ENCODE measurements at places on chromosomes 7 and 10.

DNA sequence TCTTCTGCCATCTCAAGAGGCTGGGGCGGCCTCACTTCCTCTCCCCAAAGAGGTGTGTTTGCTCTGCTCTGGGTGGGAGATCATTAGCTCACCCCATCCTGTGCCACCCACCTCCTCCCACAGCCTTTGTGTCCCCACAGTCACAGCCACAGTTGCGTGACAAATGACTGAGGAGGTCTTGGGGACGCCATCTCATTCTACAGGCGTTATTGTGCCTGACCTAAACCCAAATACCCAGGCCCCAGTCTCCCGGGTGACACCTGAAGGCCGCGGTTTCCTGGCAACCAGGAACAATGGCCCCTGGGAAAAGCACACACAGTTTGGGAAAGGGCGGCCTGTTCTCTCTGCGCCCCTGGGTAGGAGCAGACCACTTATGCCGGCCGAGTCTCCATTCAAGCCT lies 51.6 kb downstream of the SLIT1 start:
- ATAC-seq = no peak

GRCh38 chr7:22427855-22428254 lies 70.9 kb upstream of the RAPGEF5 start:
- no peak for ATAC-seq

DNA sequence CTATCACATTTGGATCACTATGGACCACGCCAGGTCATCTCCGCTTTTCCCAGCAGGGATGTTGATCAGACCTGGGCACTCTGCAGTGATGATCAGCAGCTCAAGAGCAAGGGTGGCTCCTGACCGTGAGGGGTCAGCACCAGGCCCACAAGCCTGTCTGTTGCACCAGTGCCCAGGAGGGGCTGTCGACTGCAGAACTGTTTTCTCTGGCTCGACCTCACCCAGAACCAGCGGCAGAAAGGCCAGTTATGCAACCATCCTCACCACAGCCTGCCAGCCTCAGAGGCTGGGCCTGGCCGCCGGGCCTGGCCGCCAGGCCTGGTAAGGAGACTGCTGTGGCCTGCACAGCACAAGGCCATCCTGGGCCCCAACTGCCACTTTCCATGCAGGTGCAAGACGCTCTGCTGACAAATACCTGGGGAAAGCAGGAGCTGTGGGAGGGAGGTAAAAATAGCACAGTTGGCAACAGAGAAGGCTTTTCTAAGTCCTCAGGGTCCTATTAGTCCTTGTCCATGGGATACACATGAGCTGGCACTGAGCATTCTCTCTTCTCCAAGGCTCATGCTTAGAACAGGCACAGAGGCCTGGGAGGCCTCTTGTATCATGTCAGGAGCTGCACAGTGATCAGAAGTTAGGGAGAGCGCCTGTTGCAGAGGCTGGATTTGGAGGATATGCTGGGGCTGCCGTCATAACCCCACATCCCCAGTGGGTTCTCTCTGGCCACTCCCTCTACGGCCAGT lies 17.5 kb downstream of the KCNMA1 start:
- peak; percentile 21 for ATAC-seq

GRCh38 chr7:40608321-40609075 lies 473.7 kb downstream of the SUGCT start:
- no peak for ATAC-seq

DNA sequence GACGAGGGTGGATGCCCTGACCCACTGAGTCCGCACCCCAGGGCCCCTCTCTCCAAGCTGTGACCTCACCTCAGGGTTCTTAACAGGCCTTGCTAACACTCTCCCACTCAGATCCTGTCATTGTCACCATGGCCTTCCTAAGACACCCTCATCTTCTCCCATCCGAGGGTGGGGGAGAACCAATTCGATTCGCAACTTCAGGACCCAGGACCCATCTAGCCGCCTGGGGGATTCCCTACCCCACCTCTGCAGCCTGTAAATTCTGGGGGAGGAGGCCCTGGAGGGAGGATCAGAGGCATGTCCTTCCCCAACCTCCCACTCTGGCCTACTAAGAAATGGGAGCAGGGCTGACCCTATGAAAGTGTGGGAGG lies 17.4 kb downstream of the TRIM8 start:
- ATAC-seq = peak; percentile 19

DNA sequence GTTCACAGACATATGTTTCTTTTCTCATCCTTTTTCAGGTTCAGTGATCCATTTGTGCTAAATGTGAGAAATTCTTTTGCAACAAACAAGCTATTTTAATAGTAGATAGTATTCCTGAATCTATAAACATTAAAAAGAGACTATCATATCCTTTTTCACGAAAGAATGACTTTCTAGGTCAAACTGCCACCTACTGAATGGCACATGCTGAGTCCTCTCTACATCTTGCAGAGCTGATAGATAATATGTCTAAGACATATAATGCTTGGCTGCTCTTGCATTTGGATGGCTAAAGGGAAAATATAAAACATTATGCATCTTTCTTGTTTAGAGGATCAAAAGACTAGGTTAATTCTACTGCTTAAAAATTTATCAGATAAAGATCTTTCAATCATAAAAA lies 114.1 kb upstream of the SLC26A5 start:
- no peak for ATAC-seq

GRCh38 chr7:124480821-124481290 lies 284.7 kb downstream of the GPR37 start:
- ATAC-seq = no peak

DNA sequence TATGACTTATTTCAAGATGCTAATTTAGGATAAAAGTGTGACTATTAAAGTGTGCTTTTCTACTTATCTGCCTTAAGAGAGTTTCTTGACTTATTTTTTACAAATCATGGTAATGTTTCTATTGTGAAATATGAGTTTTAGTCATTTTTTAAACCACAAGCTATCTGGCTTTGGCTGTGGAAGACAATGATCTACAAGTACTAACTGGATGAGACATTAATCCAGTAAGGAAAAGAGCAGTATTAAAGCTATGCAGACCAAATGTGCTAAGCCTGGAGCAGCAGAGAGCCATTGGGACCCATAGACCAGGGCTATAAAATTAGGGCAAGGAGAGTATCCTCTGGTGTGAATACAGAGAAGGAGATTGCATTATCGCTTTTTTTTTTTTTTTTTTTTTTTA lies 92.4 kb downstream of the SEMA3A start:
- no peak for ATAC-seq

DNA sequence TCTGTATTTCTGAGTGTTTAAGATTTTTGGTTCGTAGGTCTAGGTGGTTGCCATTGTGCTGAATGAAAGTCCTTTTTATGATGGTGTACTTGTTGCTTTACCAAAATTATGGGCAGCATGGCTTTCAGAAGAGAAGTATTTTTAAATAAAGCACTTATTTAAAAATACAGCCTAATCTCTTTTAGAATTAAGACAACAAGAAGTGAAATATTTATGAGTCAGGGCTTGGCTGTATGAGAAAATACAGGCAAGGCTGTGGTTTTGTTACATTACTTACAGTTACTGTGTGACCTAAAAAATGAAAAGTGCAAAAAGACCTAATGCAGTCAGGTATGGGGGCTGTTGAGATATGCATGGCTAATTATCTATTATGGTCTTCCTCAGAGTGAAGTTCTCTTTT lies 185.2 kb upstream of the PPP1R3A start:
- no peak for ATAC-seq

- no peak for ATAC-seq
Measured at GRCh38 chr10:63221950-63222349, 88.8 kb downstream of the NRBF2 start.

GRCh38 chr10:71467161-71467560 lies 70.4 kb downstream of the CDH23 start:
- ATAC-seq = no peak

DNA sequence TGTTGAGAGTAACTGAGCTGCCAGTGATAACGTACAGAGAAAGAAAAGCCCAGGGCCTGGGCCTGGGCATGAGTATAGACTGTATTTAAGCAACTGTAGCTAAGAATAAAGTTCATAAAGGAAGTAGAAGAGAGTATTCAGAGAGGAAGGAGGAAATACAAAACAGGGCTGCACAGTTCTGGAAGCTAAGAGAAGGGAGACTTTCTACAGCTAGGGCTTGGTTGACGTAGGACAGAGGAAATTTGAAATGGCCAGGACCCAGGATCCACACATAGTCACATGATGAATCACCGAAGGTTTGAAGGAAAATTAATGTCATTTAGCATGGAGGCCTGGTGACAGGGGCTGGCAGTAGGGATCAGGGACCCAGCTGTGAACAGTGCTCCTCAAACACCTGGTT lies 66.7 kb downstream of the ARL4A start:
- no peak for ATAC-seq

GRCh38 chr10:84360637-84361365 lies 32.4 kb downstream of the CCSER2 start:
- ATAC-seq = no peak

DNA sequence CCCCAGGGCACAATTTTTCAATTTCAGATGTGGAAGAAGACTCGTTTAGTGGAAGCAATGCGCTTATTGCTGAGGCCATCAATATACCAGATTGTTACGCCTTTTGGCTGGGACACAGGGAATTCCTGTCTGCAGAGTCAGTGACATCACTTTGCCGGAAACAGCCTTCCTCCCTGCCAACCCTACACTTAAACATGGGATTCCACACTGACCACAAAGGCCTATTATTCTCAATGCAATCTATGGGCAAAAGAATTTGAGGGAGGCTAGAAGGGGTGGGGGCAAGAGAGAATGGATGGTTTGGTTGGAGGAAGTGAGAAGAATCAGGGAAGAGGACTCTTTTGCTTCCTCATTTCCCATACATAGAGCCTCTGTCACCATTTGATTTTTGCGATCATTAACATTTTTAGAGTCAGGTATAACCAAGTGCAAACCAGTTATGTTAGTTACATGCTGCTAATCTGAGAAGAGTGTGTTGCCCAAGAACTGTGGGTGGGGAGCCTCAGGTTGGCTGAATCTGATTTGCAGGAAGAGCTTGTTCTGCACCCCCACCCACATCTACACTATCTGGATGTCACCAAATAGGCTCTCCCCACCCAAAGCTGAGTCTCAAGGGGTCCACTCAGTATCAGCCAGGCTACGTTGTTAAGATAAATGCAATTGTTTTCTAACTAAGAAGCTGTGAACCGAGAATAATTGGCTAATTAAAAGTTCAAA lies 58.2 kb downstream of the ENTPD1 start:
- ATAC-seq = peak; percentile 70

DNA sequence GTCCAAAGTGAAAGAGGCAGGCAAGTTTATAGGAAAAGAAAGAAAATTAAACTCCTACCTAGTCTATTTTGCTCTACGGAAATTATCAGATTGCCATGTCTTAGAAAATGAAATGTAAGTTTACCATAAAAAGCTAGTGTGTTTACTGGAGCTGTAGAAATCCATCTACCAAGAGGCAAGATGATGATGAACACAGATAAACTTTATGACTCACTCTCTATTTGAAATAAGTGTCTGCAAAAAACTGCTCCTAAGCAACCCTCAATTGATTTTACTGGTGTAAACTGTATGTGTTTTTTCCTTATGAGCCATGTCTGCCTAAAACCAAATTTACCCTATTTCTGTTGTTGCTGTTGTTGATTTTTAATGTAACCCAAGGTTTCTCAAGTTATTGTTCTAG lies 73.8 kb upstream of the TMEM106B start:
- no peak for ATAC-seq

DNA sequence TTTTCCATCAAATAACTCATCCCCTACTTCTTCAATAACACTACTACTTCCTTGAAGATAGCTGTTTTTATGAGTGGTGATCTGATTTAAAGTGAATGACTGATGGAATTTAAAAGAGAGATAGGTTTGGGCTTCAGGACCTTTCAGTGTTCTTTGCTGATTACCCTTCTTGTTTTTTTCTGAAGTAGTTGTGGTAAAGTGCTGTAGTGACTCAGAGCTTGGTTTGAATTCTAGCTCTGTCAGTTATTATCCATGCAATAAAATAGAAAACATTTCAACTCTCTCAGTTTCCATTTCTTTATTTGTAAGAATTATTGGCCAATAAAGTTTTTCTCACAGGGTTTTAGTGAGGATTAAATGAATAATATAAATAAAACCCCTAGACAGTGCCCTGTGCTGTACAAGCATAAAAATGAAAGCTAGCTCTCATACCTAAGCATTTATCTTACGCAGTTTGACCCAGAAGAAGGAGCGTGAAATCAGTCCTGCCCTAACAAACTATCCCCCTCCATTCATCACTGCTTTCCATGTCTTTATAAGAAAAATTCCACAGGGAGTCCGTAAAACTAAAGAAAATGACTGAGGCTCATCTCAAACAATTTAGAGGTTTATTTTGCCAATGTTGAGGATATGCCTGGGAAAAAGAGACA lies 25.1 kb upstream of the AKAP9 start:
- ATAC-seq = no peak

DNA sequence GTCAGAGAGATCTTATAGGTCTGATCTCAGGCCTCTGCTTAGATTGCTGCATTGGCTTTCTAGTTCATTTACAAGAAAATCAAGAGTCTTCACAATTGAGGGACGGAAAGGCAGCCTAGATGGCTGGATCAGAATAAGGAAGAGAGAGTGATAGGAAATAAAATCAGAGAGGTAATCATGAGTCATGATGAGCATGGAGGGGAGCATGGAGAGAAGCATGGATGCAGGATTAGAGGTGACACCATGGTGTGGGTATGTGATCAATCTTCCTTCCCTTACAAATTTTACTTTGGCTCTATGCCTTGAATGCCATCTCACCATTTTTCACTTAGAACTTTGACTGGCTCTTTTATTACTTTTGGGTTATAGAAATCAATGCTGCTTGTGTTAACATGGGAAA lies 1.4 kb downstream of the BCCIP start:
- ATAC-seq = no peak

- ATAC-seq = no peak
Measured at GRCh38 chr7:112105584-112106530, 100.3 kb downstream of the DOCK4 start.

- no peak for ATAC-seq
Measured at GRCh38 chr7:69203871-69204270, 394.4 kb upstream of the AUTS2 start.

DNA sequence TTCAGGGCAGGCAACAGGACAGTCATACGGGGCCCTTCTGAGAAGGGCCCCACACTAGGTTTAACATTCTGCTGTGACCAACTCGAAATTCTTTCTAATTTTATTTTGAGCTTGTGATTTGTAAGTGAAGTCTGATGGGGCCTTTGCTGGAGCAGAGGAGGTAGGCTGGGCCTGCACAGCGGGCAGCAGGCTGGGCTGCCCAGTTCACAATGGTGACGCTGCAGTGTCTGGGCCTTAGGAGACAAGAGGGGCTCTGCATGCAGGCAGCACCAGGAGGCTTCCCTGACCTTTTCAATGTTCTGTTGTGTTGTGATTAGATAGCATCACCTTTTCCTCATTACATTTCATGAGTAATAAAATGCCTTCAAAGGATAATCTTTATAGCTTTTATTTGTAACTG lies 175.1 kb downstream of the CXCL12 start:
- ATAC-seq = no peak

- peak; percentile 50 for ATAC-seq
Measured at GRCh38 chr7:45663167-45663921, 89.2 kb downstream of the ADCY1 start.

GRCh38 chr10:123788981-123789380 lies 102.6 kb downstream of the CPXM2 start:
- no peak for ATAC-seq

DNA sequence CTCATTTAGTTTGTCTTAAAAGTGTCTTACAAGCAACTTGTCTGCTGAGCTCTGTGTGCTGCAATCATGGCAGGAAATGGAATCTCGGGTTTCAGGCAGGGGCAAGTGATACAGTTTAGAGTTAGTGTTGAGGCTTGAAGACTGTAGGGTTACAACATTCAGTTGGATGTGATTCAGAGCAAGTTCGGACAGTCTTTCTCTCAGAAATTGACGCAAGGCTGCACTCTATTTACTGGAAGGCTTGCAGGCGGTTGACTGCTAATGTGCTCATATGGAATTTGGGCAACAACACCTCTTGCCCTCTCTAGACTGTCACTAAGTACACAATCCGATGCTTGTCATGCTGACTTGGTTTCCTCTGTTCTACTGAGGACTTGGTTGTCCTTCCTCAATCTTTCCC lies 161.7 kb upstream of the BMPER start:
- peak; percentile 58 for ATAC-seq
